ENCODE measurements at places on chromosomes 11 and 22. TPM values are rescaled to one million over a fixed set of nuclear protein-coding genes. Genes with fewer than 3 reads are reported as not detected.

Gene OR5T2
- total RNA-seq: not detected

Gene OR52N4
- not detected for total RNA-seq

Gene GRAMD1B
- total RNA-seq: 45.0 TPM

Gene LRP4
- total RNA-seq: 7.2 TPM
